ENCODE measurements at places on chromosomes 4 and X. TPM values are rescaled to one million over a fixed set of nuclear protein-coding genes. Genes with fewer than 3 reads are reported as not detected.
A peak's percentile ranks its signal among the peaks of the same experiment; 100 is the strongest.

GRCh38 chr4:187612301-187612700, 383.3 kb upstream of the ZFP42 start:
- DNase-seq, result no peak
- H3K27me3 ChIP-seq, result no peaks in the 10 kb centered on the region
- H3K4me3 ChIP-seq, result no peak overlapping the region
- no peaks in the 10 kb centered on the region for H3K4me1 ChIP-seq
- no peaks in the 10 kb centered on the region for H3K36me3 ChIP-seq

The SLC16A2 gene
- polyA plus RNA-seq, result 7.2 TPM

The OFD1 gene
- polyA plus RNA-seq, result 42.8 TPM

GRCh38 chr4:178632415-178632814, 1190.2 kb upstream of the AGA start:
- no peaks in the 10 kb centered on the region for H3K36me3 ChIP-seq
- no peak for DNase-seq
- H3K4me3 ChIP-seq, result no peak overlapping the region
- no peaks in the 10 kb centered on the region for H3K4me1 ChIP-seq
- H3K27ac ChIP-seq, result no peak overlapping the region

DNA sequence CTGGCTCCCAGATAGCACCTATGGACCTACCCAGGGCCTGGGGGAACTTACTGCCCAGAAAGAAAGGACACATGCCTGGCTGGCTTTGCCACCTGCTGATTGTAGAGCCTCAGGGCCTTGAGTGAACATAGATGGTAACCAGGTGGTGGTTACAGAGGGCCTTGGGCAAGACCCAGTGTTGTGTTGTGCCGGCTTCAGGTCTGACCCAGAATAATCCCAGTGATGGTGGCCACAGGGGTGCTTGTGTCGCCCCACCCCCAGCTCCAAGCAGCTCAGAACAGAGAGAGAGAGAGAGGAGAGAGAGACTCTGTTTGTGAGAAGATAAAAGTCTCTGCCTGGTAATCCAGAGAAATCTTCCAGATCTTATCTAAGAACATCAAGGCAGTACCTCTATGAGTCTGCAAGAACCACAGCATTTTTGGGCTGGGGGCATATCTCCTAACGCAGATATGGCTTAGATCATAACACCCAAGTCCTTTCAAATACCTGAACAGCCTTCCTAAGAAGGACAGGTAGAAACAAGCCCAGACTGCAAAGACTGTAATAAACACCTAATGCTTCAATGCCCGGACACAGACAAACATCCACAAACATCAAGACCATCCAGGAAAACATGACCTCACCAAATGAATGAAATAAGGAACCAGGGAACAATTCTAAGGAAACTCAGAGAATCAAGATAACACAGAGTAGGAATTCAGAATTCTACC, 16.3 kb upstream of the RP2 start:
- no peak overlapping the region for H3K4me3 ChIP-seq
- no peaks in the 10 kb centered on the region for H3K4me1 ChIP-seq
- no peaks in the 10 kb centered on the region for H3K27me3 ChIP-seq
- H3K36me3 ChIP-seq, result no peaks in the 10 kb centered on the region

The CXCL8 gene
- polyA plus RNA-seq, result 0.78 TPM

The OTC gene
- 74.5 TPM for polyA plus RNA-seq

The CD40LG gene
- polyA plus RNA-seq, result 0.81 TPM

The KLKB1 gene
- 2.8 TPM for polyA plus RNA-seq

- peak; percentile 27 for DNase-seq
- H3K27me3 ChIP-seq, result no peaks in the 10 kb centered on the region
- H3K36me3 ChIP-seq, result no peaks in the 10 kb centered on the region
- H3K27ac ChIP-seq, result no peak overlapping the region
- no peak overlapping the region for H3K4me3 ChIP-seq
Measured at GRCh38 chrX:17617806-17618205, 119.5 kb upstream of the SCML1 start.

The TMPRSS11E gene
- 0.04 TPM for polyA plus RNA-seq

- H3K4me1 ChIP-seq, result no peaks in the 10 kb centered on the region
- DNase-seq, result no peak
- H3K36me3 ChIP-seq, result no peaks in the 10 kb centered on the region
- no peaks in the 10 kb centered on the region for H3K27me3 ChIP-seq
Measured at GRCh38 chr4:173073939-173074500, 94.6 kb upstream of the GALNT7 start.

The DDIT4L gene
- polyA plus RNA-seq, result 1.5 TPM

The PCDH7 gene
- polyA plus RNA-seq, result 9.3 TPM

DNA sequence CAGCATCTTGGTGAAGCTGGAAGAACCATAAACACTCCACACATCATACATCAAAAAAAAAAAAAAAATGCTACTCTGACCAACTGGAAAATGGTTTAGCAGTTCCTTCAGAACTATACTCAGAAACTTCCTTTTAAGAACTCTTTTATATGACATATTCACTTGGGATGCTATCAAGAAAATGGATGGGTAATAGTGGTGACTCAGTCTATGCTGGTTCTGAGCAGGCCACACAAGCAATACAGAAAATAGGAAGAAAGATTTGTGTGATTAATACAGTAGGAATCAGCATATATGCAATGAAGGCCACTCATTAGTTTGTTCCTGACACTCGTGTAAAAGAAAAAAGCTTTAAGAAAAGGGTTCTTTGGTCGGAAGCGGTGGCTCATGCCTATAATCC, 123.5 kb upstream of the FAT4 start:
- H3K27me3 ChIP-seq, result no peaks in the 10 kb centered on the region
- H3K4me3 ChIP-seq, result no peak overlapping the region
- no peak for DNase-seq
- no peaks in the 10 kb centered on the region for H3K4me1 ChIP-seq

DNA sequence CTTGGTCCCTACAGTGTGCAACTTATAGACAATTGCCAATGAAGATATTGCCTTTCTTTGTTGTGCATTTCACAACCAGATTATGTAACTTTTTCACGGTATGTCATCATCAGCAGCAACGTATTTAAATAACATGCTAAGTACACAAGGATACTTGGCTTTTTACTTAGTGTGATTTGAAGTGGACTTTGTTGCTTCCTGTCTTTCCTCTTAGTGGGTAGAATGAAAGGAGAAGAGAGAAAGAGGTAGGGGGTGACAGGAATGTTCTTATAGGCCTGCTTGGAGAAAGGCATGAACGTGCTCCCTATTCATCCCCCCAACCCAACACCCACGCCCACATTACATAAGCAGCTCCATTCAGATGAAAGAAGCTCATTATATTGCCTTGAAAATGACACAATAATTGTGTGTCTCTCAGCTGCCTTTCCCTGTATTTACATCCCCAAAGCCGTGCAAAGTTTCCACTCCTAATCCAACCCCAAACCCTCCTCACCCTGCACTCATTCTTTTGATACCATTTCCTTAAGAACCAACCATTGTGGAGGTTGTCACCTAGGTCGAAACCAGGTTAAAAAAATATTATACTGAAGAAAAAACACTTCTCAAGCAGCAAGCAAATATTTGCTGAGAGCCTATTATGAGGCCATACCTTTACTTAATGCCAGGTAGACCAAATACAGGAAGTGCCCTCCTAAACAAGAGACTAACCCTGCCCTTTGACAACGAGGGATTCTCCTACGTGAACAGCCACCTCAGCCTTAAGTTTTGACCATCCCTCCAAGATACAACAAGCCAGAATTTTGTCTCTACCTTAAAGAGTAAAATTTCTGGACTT, 25.2 kb upstream of the GK start:
- H3K4me1 ChIP-seq, result peaks cover 14% of the 10 kb centered on the region
- H3K27ac ChIP-seq, result peak overlapping the region; percentile 81
- no peaks in the 10 kb centered on the region for H3K27me3 ChIP-seq
- H3K36me3 ChIP-seq, result no peaks in the 10 kb centered on the region

GRCh38 chr4:127985989-127986388, 20.8 kb downstream of the ABHD18 start:
- no peak overlapping the region for H3K4me3 ChIP-seq
- H3K27ac ChIP-seq, result no peak overlapping the region
- H3K4me1 ChIP-seq, result no peaks in the 10 kb centered on the region
- no peaks in the 10 kb centered on the region for H3K27me3 ChIP-seq
- no peak for DNase-seq

The GLA gene
- 123 TPM for polyA plus RNA-seq

DNA sequence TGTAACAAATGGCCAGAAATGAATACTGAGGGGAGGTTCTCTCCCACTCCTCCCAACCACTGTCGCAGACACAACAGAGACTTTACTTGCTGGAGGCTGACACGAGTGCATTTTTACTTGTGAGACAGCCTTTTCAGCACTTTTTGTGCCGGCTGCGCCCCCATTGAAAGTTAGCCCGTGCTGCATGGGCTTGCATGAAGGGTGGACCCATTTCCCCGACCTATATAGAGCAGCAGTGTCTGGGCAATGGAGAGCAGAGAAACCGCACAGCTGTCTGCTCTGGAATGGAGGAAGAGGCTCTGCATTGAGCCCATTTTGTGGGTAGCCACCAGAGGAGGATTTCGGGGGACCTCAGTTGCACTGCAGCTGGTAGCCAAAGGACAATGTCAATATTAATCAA, 208.8 kb downstream of the UGT8 start:
- no peak overlapping the region for H3K27ac ChIP-seq
- no peak overlapping the region for H3K4me3 ChIP-seq
- no peaks in the 10 kb centered on the region for H3K36me3 ChIP-seq
- no peaks in the 10 kb centered on the region for H3K4me1 ChIP-seq

The CLTRN gene
- polyA plus RNA-seq, result 1.6 TPM

DNA sequence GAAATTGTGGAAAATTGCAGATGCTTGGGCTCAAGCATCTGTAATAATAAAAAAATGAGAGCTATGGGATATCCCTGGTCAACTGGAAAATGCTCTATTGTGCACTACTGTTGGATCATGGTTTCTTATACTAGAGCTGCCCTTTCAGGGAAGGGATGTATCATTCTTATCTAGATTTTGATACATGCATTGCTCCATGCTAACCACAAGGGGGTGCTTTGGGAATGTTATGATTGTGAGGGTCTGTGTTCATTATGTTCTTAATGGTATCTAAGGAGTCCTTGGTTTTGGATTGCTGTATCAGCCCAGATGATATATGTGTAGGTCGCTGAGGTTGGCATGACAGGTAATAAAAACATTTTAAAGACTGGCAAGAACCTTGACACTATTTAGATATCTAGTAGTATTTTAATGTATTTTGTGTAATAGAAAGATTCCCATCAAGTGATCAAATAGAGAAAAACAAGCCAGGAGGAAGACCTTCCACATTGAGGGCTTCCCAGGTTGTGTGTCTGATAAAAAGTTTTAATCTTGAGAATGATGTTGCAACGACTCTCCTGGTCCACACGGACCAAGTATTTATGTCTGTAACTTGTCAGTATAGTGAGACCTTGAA, 49.2 kb upstream of the TLR2 start:
- H3K27ac ChIP-seq, result no peak overlapping the region
- H3K27me3 ChIP-seq, result no peaks in the 10 kb centered on the region
- no peak for DNase-seq
- no peaks in the 10 kb centered on the region for H3K4me1 ChIP-seq
- peaks cover 41% of the 10 kb centered on the region for H3K36me3 ChIP-seq
- no peak overlapping the region for H3K4me3 ChIP-seq

GRCh38 chrX:122582280-122582974, 601.7 kb upstream of the GRIA3 start:
- no peaks in the 10 kb centered on the region for H3K27me3 ChIP-seq
- no peaks in the 10 kb centered on the region for H3K4me1 ChIP-seq
- no peaks in the 10 kb centered on the region for H3K36me3 ChIP-seq
- H3K27ac ChIP-seq, result no peak overlapping the region
- H3K4me3 ChIP-seq, result no peak overlapping the region

- no peak for DNase-seq
- H3K36me3 ChIP-seq, result no peaks in the 10 kb centered on the region
- H3K4me1 ChIP-seq, result no peaks in the 10 kb centered on the region
- H3K4me3 ChIP-seq, result no peak overlapping the region
- no peaks in the 10 kb centered on the region for H3K27me3 ChIP-seq
Measured at GRCh38 chr4:6727943-6728250, 11.9 kb downstream of the BLOC1S4 start.

DNA sequence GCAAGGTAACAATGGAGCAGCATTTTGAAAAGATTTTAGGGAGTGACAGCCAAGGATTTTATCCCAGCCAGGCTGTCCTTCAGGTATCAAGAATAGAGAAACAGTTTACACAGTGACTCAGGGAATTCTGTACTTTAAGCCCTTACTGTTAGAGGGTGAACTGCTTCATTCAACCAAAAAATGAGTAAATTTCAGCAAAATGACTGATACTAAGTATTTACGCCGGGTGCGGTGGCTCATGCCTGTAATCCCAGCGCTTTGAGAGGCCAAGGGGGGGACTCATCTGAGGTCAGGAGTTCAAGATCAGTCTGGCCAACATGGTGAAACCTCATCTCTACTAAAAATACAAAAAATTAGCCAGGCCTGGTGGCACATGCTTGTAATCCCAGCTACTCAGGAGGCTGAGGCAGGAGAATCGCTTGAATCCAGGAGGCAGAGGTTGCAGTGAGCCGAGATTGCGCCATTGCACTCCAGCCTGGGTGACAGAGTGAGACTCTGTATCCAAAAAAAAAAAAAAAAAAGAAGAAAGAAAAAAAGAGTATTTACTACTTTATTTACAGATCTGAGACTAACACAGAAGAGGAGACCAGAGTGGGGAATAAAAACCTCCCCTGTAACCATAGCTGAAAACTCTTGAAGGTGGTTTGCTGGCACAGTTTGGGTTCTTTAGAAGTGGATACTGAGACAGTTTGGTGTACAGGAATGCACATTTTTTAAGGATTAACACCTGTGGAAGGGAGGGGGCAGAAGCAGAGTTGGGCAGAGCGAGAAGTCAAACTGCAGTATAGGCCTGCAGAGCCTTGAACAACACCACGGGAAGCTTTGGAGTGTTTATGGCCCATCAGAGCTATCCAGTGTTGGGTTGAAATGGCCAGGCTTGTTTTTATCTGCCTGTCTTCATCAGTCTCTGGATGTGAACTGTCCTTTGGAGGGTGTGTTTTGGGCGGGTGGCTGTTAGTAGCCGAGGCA, 40.5 kb downstream of the TMEM131L start:
- H3K27ac ChIP-seq, result no peak overlapping the region
- no peaks in the 10 kb centered on the region for H3K27me3 ChIP-seq
- DNase-seq, result no peak
- H3K4me1 ChIP-seq, result peaks cover 12% of the 10 kb centered on the region
- no peak overlapping the region for H3K4me3 ChIP-seq

DNA sequence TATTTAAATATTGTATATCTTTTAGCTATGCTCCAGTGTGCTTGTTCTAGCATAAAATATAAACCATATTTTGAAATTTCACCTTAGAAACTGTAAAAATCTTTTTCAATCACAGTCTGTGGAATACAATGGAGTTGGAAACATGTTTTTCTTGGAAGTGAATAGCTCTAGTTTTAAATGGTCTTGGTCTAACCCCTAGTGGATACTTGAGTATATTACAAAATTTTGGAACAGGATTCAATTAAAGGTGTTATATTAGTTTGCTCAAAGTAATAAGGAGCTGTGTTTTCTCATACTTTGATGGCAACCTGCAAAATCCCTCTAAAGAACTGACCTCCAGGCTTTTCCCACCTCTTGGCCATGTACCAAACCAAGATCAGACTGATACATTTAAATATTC, 48.2 kb downstream of the STK26 start:
- H3K27ac ChIP-seq, result no peak overlapping the region
- H3K4me3 ChIP-seq, result no peak overlapping the region
- no peak for DNase-seq
- H3K4me1 ChIP-seq, result no peaks in the 10 kb centered on the region

The MAGEA8 gene
- 0.12 TPM for polyA plus RNA-seq
